ENCODE measurements at places on chromosomes 2 and 18.

- no peak for DNase-seq
Measured at GRCh38 chr18:39751921-39752320, 2186.3 kb upstream of the CELF4 start.

DNA sequence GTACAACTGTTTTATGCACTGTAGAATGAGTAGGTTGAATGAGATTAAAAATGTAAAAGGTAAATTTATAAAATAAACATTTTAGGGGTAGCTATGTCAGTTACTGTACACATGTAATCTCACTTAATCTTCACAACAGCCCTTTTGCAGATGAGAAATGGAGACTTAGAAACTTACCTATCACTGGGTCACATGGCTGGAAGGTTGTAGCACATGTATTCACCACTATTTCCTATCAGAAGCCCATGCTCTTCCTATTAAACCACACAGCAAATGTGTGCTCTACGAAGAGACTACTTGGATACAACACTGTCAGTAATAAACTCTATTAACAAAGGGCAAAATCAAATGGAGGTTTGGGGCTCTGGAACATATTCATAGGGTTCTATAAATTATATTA lies 60.5 kb downstream of the VWC2L start:
- no peak for DNase-seq

DNA sequence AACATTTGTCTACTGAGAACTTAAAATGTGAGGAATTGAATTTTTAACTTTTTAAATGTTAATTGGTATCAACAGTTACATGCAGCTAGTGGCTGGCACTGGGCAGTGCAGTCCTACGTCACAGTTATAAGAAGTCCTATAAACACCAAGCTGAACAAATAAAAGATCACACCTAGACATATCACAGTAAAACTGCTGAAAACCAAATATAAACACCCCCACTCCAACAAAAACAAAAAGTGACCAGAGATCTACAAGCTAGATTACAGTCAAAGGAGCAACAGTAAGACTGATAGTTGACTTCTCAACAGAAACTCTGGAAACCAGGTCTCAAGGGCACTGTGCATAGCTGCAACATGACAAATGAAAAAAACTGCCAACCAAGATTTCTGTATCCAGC lies 19.4 kb downstream of the TLK1 start:
- DNase-seq, result no peak

DNA sequence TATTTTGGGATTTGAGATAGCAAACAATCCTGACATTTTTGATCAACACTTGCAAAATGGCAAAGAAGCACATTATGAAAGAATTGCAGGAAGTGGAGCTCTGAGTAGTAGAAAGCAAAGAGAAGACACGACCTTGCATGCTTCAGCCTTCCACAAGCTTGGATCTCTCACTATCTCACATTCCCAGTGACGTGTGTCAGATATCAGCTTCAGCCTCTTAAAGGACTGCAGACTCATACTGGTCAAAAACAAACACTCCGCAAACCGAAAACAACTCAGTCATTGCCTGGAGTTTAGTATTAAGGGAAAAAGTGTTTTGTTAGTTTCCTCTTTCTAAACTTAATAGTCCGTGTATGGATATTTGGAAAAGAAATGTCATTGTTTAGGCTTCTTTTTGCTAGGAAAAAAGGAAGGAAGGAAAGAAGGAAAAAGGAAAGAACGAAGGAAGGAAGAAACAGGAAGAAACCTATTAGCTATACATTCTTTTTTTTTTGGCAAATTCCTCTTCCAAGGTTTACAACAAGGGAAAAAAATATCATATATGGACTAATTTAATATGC lies 32.6 kb upstream of the SLC40A1 start:
- DNase-seq, result no peak

DNA sequence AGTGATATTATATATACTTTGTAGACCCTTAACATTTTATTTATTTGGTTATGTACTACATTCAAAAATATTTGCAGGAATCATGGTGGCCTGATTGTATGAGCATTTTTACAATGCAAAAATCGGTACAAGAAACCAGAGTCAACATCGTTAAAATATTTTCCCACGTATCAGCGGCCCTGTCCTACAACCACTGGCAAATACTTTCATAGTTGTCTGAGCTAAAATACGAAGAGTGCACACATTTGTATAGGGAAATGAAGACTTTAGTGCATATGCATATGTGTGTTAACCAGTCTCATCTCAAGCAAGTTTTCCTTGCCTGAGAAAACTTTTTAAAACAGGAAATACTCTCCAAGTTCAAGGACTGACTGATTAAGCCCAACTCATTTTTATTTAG lies 35.9 kb downstream of the CCDC102B start:
- no peak for DNase-seq

DNA sequence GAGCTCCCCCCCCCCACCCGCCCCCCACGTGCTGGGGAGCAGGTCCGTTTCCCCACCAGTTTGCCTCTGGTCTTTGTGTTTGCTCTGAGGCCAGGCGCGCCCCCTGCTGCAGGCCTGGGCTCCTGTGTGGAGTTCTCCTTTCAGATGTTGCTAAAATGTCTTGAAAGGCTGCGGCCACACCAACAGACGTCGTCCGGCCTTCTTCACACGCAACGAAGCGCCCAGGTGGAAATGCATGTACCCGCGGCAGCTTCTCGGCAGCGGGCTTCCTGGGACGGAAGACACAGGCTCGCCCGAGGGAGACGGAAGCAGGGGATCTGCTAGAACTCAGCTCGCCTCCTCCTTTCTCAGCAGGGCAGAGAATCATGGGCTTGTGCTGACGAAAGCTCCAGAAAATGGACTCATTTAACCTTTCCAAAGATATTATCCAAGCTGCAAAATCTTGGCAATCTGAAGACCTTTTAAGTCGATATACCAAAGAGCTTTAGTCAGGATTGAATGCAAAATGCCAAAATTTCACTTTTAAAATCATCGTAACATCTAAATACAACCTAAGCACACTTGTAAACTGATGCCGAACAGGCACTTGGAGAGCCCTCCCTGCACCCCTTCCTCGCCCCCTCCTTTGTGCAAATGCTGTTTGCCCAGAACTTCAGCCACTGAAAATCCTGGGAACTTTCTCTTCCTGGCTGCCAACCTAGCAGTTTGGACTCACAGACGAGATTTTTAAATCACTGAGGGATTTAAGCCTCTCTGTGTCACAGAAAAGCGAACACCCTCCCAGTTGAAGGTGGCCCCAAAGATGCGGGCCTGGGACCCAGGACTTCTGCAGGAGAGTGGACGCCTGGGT lies 125.5 kb upstream of the ZNF516 start:
- DNase-seq, result peak; percentile 7

- no peak for DNase-seq
Measured at GRCh38 chr2:56416500-56417176, 232.8 kb downstream of the CCDC85A start.

GRCh38 chr18:53534695-53535094 lies 689.8 kb downstream of the MBD2 start:
- DNase-seq, result no peak

DNA sequence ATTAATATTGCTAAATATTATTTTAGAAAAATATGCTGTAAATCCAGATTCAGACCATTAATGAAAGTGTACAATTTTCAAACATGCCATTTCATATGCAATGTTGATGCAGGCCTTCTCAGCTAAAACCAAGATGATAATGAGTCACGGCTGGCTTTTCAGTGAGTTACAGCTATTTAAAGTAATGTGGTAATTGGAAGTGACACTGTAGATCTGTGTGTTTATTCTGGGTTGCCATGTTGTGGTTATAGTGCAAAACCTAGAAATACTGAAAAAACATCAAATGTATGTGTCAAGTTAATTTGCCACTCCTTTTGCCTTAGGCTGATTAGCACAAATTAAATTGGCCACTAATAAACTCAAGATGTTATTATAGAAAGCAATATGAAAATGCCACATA lies 506.6 kb downstream of the ERBB4 start:
- DNase-seq, result no peak

DNA sequence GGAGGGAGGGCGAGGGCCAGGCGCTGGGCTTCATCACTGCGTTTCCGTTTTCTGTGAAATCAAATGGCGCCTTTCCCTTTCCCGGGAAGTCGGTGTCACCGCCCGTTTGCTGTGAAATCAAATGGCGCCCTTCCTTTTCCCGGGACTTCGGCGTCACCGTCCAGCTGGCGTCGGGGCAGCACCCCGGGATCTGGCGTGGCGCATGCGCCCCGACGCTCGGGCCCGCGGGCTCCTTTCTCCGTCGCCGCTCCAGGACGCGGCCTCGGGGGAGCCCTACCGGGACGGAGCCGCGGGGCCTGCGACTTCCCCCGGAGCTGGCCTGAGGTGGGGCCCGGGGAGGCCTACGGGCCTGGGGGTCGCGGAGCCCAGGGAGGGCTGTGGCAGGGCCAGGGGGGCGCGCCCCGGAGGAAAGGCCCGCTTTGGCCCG lies at the start of gene FAM228A:
FAM228A (plus strand) TSS at position 203 of the 427 bp plus-strand sequence. CDS start 428 bp downstream, outside the sequence.
- no peak for DNase-seq

GRCh38 chr2:211454679-211455078 lies 898.3 kb downstream of the CPS1 start:
- DNase-seq, result no peak

DNA sequence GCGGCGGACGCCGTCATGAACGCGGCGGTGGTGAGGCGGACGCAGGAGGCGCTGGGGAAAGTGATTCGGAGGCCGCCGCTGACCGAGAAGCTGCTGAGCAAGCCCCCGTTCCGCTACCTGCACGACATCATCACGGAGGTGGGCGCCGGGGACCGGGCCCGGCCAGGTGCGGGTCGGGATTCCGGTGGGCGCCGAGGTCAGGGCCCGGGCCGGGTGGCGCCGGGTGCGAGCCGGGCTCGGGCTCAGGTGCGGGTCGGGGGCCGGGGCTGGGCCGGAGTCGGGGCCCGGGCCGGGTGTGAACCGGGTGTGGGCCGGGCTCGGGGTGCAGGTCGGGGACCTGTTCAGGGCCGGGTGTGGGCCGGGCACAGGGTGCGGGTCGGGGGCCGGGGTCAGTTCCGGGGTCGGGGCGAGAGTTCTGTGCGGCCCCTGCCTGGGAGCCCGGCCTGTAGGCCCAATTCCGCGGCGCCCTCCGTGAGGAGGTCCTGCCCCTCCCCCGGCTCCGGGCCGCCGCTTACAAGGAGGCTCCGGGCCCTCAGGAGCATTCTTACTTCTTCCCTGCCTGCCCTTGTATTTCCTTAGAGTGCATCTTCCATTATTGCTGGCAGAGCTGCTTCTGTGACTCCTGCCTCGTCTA lies 447 bp downstream of the TRAF3IP1 start:
- DNase-seq, result no peak

DNA sequence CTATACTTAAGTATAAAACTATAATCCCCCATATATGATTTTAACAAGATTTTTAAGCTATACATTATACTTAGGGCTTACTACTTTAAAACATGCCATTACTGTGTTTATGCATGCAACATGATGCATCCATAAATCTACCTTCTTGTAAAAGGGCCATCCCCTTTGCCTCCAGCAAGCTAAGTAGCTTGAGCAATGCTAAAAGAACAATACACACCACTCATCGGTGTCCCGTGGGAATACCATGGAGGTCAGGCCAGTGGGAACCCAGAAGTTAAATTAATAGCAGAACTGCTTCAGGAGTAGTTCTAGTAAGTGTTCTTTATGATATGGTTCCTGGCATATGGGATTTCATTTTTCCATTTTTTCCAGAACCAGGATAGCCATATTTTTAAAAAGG lies 37.8 kb downstream of the SH3RF3 start:
- DNase-seq, result no peak

DNA sequence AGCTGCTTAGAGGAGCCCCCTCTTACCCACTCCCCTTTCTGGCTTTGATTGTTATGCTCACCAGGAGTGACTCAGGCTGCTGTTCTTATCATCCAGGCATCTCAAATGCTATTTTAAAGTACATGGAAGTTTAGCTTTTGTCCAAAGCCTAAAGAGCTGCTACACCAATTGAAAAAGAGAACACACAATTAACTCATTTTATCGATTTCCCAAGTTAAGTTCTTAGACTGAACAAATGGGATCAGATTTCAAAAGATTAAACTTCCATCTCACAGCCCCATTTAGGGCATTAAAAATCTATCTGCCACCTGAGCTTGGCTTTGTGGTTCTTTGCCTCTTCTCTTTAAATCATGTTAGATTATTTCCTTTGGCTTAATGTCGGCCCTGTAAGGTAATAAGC lies 81.2 kb downstream of the MYO5B start:
- no peak for DNase-seq

Data from esophagus squamous epithelium (tissue), 5 donors.